Retinal pigment epithelial cell (primary cell): ENCODE measurements at places on chromosomes 2 and 18.
A peak's percentile ranks its signal among the peaks of the same experiment; 100 is the strongest.

- DNase-seq, result no peak
These were observed 8.0 kb downstream of the XPO1 start for GRCh38 chr2:61529944-61530735.

GRCh38 chr18:73784853-73785252, 362.8 kb downstream of the FBXO15 start:
- DNase-seq, result no peak

DNA sequence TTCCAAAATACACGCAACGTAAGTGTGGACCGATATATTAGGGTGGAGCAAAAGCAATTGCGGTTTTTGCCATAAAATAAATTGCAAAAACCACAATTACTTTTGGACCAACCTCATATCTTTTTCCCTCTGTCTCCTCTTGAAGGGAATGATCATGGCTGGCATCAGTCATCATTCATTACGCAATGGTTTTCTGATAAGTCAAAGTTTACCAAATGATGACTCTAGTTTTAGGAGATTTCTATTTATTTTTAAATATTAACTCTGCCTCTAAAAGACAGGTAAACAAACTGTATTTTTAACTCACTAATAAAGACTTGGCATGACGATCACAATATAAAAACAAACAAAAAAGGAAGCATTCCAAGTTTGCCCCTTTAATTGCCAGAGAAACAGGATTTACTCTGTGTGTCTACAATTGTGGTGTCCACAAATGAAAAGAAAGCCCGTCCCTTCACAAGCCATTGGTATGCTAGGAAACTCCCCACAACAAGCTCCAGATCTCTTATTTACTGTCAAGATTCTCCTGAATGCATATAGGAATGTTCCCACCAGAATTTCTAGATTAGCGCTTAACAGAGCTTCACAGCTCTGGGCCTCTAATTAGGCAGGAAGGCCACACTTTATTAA, 61.3 kb downstream of the IRS1 start:
- DNase-seq, result no peak

GRCh38 chr2:128362176-128362888, 43.7 kb upstream of the HS6ST1 start:
- DNase-seq, result no peak

- no peak for DNase-seq
These were observed 42.0 kb downstream of the MYO7B start for GRCh38 chr2:127577503-127577902.

- DNase-seq, result no peak
These were observed 6.4 kb upstream of the D2HGDH start for GRCh38 chr2:241728000-241728399.

- no peak for DNase-seq
These were observed 101.2 kb downstream of the CDK15 start for GRCh38 chr2:201907563-201907881.

GRCh38 chr2:101577173-101577572, 102.3 kb upstream of the RFX8 start:
- no peak for DNase-seq

- DNase-seq, result peak; percentile 7
These were observed 256.3 kb downstream of the CCDC178 start for GRCh38 chr18:33184175-33184574.

DNA sequence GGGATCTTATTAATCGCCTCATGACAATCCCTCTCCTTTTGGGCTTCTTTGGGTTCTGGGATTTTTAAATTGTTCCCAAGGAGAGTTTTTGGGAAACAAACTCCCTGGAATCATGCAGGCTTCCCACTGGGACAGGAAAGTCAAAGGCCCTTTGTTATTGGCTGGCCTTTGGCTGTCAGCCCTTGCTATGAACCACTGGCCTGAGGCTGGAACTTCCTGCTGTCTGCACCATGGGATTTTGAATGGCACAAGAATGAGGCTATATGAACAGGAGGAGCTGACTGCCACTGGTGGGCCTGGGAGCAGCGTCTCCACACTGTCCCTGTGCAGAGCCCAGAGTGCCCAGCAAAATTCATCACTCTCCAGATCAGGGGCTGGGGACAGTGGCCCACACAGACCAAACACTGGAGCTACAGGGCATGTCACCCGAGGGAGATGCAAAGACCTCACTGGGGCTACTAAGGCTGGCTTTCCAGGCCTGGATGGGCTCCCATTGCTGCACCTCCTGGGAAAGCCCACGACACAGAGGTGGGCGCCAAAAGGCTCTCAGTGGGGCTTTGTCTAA, 35.7 kb downstream of the STEAP3 start:
- DNase-seq, result no peak

DNA sequence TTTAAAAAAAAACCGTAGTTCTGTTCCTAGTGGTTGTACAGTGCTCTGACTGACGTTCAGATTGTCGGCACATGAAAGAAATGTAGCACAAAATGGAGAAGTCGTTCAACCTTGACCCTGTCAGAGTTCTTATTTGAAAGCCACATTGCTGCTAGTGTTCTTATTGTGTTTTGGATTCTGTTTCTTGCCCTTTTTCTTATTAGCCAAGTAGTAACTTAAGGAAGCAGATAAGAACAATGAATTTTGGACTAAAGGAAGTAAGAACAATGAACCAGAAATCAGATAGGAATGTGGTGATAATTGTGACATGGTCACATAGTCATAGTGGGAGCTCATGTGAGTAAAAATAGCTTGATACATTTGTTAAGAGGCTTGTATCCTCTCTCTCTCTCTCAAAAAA, 45.9 kb downstream of the RPIA start:
- no peak for DNase-seq
